ENCODE measurements at places on chromosomes 5 and 9.

DNA sequence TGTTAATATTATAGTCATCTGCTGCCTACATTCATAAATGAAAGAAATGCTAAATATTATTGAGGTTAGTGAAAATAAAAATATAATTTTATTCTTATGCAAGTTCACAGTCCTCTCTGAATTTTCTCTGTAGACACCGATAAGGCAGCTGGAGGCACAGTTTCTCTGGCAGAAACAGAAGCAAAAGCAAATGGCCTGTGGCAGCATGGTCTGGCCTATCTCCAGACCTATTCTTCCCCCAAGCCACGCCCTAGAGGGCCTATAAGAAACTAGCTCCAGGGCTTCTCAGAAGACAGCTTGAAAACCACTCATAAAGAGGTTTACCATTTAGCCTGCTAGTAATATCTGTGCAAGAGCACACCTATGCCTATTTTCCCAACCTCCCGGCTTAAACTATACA is 28.4 kb downstream of the MRPS27 start:
- DNase-seq: no peak

- DNase-seq: no peak
Observed at GRCh38 chr9:91844701-91845291, 105.2 kb downstream of the ROR2 start.

GRCh38 chr5:17233488-17233887 is 16.1 kb downstream of the BASP1 start:
- peak; percentile 40 for DNase-seq

DNA sequence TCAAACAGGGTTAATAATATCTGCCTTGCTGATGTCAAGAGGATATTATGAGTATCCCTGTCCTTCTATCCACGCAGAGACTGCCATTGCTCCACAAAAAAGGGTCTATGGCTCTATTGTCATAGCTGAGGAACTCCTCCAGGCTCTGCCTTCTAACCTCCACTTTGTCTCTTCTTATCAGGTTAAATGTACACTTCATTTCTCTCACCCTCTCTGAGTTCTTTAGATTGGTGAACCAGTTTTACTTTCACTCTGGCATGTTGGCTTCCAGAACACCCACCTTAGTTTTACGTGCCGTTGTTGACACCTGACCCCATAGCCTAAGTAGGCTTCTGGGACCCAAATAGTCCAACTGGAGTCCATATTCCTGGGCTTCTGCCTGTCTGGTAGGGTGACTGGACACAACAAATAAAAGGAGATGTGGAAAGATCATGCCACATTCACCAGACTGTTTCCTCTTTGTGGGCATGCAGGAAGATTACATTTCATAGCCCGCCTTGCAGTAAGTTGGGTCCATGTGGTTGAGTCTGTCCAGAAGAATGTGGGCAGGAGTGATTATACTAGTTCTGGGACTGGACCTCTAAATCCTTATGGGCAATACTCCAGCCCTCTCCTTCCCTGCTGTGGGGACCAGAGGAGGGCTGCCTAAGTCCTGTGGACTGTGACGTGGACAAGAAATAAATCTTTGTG is 350.4 kb upstream of the CLINT1 start:
- DNase-seq: peak; percentile 4

DNA sequence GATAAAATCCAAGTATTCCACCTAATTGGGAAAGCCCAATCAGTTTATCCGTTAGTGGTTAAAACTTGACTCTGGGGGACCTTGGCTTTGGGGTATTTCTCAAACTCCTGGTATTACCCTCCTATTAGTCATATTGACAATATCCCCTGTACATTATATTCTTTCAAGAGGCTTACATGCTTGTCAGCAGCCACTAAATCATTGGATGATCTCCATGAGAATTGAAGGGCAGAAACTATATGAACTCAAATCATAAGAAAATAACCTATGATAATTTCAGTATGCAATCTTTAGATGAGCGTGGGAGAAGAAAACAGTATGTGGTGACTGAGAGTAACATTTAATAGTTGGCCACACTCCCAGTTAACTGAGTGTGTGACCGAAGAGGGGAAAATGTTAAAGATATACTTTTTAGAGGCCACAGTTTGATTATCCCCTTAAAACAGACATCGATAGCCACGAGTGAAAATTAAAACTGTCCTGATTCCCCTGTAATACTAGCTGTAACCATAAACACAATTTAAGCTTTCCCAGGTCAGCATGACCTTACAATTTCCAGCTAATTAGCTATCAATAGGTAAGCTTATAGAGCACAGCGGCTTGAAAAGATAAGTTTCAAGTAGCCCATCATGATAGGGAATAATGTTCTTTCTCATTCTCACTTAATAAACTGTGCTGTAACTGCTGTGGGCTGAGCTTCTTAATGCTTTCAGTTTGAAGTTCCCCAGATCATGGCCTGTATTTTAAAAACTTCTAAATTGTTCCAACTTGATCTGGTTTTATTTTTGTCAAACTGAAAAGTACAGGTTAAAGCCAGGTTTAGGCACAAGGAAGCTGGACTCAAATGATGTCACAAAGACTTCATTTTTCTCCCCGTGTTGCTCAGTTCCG is 58.6 kb downstream of the PUM3 start:
- DNase-seq: no peak

DNA sequence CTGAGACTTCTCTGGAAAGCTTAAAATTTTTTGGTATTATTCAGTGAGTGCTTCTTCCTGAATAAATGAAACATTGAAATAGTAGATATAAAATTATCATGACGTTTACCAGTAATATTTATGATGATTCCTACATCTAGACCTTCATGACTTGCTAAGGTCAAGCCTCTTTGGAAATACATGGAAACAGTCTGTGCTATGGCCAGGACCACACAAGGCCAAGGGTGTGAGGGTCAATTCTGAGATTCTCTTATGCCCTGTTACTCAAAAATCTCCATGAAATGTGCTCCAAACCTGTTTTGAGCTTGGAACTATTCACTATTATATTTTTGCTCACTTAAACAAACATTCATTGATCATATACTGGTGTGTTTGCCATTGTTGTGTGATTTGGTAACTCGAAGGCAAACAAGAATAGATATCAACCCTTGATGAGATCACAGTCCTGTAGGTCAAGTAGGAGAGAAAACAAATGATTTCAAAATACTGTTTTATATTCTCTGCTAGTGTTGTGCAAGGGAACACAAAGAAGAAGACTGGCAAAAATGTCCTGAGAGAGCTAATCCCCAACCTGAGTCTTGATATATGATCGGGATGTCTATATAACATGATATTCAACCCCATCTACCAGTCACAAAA is 1254.9 kb upstream of the DMAC1 start:
- DNase-seq: no peak

DNA sequence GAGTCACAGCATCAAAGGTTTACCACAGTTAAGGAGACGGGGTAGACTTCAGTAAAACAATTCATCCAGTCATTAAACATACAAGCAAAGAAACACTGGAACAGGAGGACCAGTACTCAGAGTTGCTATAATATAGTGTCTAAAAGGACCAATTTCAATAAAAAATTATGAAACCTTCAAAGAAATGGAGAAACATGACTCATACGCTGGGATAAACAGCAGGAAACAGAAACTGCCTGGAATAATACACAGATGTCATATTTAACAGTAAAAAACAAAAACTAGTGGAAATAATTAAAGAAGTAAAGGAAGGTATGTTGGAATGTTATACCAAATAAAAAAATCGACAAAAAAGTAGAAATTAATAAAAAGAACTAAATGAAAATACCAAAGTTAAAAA is 1075.9 kb downstream of the NR2F1-AS1 start:
- DNase-seq: peak; percentile 55

DNA sequence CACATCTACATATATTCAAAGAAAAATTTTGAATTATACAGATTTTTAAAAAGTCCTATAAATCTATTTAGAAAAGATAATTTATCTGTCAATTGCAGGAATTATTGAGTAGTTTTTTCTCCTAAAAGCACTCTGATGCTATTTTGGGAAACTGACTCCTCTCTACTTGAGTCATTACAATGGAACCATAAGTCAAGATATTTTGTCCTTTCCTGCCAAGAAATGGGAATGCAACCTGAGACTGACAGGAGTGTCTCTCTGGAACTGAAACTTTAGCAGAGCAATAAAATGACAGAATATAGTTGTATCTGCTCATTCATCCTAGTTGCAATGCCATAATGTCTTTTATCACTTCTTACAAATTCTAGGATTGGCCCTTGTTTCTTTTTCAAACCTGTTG is 48.6 kb downstream of the CARTPT start:
- DNase-seq: peak; percentile 44

DNA sequence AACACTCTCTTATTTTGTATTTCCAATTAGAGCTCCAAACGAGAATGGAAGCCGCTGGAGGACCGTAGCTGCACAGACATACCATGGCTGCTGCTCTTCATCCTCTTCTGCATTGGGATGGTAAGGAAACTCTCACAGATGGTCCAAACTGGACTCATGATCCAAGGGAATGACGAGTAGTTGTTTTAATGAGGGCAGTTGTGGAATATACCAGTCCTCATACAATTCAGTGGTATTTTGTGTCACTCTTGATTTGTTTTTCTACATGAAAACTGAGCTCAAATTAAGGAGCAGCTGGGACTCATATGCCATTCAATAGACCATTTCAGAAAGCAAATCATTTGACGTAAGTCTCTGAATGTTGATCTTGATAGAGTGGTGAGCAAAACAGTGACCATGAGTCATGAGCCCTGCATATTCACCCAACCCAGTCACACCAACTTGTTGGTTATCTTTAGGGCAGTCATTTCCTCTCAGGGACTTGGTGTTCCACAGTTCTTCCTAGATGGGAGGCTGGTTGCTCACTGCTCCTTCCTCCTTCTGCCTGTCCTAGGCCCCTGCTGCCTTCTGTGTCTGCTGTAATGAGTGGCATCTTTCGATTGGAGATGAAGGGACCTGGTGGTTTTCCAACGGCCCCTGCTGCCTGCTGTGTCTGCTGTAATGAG is 54.9 kb downstream of the SLC44A1 start:
- DNase-seq: peak; percentile 97

- no peak for DNase-seq
Observed at GRCh38 chr5:179927824-179928223, 20.1 kb upstream of the TBC1D9B start.

GRCh38 chr5:113489299-113489698 is 1.0 kb upstream of the MCC start:
- peak; percentile 99 for DNase-seq

GRCh38 chr5:151822141-151822540 is 50.4 kb downstream of the G3BP1 start:
- DNase-seq: no peak

GRCh38 chr9:137953683-137954438 is 76.3 kb downstream of the CACNA1B start:
- DNase-seq: no peak

DNA sequence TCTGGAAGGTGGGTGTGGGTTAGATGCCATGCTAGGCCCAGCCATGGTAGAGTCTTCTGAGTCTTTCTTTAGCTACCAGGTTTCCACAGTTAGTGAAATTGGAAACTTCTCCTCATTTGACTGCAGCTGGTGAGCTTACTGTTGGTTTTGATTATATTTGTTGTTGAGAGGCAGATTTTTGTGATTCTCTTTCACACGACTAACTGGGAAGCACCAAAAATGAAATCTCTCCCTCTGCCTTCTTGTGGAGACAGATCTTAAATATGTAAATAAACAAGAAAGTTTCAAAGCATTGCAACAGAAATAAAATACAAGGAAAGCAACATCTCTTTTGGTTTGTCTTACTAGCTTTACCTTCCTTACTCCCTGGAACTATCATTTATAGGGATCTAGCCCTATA is 122.2 kb downstream of the CEMIP2 start:
- DNase-seq: no peak

- peak; percentile 39 for DNase-seq
Observed at GRCh38 chr5:1652873-1653697, 129.3 kb upstream of the LPCAT1 start.

- DNase-seq: no peak
Observed at GRCh38 chr5:145464171-145464570, 371.0 kb downstream of the PRELID2 start.

DNA sequence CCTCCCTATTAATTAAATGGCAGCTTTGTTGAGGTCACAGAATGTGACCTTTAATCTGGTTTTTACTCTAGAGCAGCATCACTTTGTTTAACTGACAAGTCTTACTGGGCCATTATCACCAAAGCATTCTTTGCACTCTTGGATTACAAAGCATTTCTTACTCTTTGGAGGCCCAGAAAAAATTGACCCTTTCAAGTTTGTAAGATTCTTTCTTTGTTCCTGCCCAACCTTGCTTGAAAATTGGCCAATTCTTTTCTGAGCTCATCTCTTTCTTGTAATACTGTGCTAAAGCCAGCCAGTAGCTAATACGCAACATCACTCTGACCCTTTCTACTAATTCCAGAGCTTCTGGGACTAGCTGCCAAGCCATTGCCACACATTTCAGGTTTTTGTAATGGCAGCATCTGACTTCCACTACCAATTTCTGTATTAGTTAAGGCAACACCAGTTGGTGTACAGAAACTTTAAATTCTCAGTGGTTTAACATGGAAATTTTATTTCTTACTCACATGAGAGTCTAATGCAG is 131.6 kb downstream of the PRDM6 start:
- DNase-seq: no peak

- no peak for DNase-seq
Observed at GRCh38 chr5:178368274-178368673, 135.7 kb upstream of the PHYKPL start.

DNA sequence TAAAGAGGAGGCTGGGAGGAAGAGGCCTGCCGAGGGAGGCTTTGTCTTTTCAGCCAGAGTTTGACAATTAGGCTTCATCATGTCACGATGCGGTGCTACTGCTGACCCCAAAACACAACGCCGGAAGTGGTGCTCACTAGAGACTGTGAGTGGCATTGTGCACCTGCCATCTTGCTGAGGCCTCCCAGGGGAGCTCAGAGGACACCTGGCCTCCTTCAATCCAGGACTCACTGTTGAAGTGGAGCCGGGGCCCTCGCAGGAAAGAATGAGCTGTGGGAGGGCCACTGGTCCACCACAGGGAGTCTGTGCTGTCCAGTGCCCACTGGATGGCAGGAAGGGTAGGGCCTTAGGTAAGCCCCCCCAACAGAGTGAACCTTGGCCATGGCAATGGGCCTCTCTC is 12.7 kb upstream of the SLC25A48 start:
- DNase-seq: no peak

DNA sequence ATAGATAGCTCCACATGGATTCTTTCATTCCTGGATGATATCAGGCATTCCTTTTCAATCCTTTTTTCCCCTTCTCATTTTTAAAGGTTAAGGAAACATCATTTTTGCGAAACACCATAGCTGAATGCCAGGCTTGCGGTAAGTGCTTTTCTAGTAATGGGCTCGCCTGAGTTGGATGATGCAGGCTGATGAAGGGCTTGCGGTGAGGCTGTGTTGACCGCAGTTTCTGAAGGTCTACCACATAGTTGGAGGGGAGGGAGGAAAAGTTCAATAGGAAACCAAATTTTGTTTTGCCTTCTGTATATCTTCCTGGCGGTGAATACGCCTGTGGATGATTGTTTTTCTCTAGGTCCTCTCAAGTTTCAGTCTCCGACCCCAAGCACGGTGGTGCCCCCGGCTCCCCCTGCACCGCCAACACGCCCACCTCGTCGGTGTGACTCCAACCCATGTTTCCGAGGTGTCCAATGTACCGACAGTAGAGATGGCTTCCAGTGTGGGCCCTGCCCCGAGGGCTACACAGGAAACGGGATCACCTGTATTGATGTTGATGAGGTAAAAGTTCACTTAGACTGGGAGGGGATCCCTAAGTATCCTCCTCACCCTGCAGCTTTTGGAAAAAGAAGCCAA is 24.3 kb downstream of the THBS4 start:
- no peak for DNase-seq

GRCh38 chr9:95479330-95479729 is 37.4 kb downstream of the PTCH1 start:
- DNase-seq: no peak

Measured in M059J (cell line).